Stimulated activated CD8-positive, alpha-beta memory T cell treated with anti-CD3 and anti-CD28 coated beads, Interleukin-4, amount 100 ng/mL, for 4 hours (primary cell): ENCODE measurements at places on chromosomes 11 and 22.
A peak's percentile ranks its signal among the peaks of the same experiment; 100 is the strongest.

DNA sequence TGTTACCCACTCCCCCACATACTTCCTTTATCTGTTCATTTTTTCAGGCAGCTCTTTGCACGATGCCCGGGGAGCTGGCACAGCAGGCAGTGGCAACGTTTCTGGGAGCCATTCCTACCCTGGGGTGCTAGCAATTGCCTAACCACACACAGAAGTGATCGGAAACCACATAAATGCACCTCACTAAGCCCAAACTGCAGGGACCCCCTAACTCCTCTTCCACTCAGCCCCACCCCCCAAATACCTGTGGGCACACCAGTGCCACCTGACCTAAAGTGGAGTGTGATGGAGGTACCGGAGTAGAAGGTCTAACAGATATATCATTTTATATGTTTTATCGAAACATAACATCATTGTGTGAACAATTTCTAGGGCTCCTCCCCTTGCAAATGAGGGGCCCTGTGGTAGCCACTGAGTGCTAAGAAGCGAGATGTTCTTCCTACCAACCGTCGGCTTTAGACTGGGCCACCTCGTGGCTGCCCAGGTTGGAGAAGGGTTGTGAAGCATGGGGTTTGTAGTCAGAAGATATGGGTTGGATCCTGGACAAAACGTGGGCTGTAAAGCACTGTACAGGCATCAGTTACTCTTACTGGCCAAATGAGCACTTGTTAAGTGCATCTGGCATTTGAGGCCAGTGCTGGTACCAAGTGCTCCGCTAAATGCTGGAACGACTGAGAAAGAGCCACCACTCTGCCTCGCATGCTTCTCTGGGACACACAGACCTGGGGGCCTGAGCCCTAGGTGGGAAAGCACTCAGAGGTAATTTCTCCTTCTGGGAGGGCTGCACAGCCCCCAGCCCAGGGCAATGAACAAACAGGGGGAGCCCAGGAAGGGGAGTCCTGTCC, 2.8 kb downstream of the MRGPRD start:
- no peak for DNase-seq

DNA sequence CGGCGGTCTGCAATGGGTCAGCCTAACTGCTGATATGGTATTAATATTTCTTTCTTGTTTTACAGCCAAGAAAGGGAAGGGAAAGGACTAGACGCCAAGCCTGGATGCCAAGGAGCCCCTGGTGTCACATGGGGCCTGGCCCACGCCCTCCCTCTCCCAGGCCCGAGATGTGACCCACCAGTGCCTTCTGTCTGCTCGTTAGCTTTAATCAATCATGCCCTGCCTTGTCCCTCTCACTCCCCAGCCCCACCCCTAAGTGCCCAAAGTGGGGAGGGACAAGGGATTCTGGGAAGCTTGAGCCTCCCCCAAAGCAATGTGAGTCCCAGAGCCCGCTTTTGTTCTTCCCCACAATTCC, 1.9 kb downstream of the MDK start:
- DNase-seq = no peak

- DNase-seq = no peak
Measured at GRCh38 chr11:64842851-64843685, 1.4 kb downstream of the CDC42BPG start.

DNA sequence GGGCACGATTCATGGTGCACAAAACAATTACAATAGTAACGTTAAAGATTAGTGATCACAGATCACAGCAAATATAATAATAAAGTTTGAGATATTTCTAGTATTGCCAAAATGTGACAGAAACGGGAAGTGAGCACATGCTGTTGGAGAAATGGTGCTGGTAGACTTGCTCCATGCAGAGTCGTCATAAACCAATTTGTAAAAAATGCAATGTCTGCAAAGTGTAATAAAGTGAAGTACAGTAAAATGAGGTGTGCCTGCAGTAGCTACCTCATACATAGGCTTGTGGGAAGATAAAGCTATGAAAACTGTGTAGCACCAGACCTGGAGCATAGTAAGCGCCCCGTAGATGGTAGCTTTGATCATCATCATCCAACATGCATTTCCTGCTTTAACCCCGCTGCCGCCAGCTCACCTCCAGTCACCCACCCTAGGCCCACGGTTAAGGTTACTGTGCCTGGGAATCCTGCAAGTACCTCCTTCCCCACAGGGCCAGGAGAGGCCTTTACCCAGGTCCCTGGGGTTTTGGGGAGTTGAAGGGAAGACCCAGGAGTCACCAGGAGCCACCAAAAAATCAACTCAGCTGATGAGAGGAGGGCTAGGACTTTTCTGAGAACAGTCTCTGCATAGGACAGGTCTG, 59.2 kb downstream of the MYO7A start:
- DNase-seq = no peak

DNA sequence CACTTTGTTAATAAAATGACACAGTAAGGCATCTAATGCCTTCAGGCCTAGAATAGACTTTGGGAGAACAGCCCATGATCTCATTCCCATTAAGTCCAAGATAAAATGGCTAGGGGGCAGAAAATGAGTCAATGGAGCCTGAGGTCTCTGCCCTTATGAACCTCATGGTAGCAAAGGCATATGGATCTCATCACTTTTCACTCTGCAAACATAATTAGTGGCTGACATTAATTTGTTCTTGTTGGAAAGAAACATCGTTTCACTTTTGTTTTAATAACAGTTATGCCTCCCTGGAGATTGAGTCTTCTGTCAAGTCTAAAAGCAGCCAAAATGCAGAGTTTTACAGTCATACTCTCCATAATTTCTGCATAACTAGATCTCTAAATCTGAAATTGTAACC, 111.8 kb upstream of the API5 start:
- no peak for DNase-seq

- DNase-seq = no peak
Measured at GRCh38 chr22:47090591-47091245, 328.3 kb downstream of the TBC1D22A start.

DNA sequence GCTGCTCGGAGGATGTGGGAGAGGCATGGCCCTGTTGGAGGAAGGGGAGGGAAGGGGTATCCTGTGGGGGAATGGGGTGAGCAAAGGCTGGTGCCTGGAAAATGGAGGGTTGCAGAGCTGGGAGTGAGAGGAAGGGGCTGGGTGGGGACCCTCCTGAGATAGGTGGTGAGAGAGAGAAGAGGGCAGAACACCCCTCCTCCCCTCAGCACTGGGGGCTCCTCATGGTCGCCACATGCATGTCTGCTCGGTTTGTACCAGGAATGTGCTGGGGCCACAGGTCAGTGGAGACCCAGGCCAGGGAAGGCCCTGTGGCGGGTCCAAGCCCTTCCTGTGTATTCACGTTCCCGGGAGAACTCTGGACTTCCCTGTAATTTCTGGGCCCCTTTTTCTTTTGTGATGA, 27.8 kb upstream of the ACR start:
- no peak for DNase-seq

- DNase-seq = no peak
Measured at GRCh38 chr11:124627546-124627945, 4.9 kb downstream of the TBRG1 start.

GRCh38 chr11:11020747-11021149, 162.9 kb upstream of the ZBED5 start:
- no peak for DNase-seq

- DNase-seq = no peak
Measured at GRCh38 chr11:119701591-119702549, 27.1 kb downstream of the NECTIN1 start.

- no peak for DNase-seq
Measured at GRCh38 chr11:13440100-13440855, 22.7 kb downstream of the BTBD10 start.

GRCh38 chr22:17057959-17058814, 26.6 kb upstream of the IL17RA start:
- peak; percentile 19 for DNase-seq

DNA sequence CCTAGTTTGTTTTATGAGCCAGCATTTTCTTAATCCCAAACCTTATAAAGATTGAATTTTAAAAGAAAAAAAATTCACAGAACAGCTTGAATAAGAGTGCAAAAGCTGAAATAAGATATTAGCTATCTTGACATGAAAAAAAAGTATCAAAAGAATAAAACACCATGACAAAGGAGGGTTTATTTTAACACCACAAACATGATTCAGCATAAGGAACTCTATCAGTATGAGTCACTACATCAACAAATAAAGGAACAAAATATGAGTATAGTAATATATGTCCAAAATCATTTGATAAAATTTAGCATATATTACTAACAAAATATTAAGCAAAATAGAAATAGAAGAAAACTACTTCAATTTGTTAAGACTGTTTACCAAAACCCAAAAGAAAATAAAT, 9.6 kb upstream of the LMO1 start:
- no peak for DNase-seq

DNA sequence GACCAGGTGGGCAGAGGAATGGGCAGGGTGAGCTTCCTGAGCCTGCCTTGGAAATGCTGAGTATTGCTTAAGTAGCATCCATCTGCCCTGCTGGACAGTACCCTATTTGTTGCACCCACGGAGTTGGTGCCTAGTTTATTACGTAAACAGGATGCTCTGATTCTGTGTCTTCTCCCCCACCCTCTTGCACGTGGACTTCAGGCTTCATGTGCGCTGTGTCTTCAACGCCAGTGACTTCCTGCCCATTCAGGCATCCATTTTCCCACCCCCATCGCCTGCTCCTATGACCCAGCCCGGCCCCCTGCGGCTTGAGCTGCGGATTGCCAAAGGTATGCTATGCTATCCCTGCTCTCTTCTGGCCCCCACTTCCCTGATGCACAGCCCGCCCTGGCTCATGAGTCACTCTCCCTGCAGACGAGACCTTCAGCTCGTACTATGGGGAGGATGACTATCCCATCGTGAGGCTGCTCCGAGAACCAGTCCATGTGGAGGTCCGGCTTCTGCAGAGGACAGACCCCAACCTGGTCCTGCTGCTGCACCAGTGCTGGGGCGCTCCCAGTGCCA, 5.7 kb downstream of the ZP1 start:
- DNase-seq = no peak

DNA sequence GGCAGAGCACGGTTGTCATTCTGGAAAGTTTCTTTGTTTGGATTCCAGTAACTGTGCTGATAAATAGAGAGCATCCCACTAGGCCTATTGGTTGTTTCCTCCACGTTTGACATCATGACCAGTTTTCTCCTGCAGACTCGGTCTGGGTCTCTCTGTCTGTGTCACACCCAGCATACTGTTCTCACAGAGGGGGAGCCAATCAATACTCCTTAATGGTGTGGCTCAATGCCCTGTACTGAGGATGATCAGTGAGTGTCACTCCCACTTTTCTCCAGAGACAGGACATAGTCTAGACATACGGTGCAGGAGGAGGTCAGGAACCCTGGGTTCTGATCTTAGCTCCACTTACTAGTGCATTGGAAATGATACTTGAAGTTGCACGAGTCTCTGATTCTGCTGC, 88.2 kb upstream of the BLID start:
- DNase-seq = no peak

DNA sequence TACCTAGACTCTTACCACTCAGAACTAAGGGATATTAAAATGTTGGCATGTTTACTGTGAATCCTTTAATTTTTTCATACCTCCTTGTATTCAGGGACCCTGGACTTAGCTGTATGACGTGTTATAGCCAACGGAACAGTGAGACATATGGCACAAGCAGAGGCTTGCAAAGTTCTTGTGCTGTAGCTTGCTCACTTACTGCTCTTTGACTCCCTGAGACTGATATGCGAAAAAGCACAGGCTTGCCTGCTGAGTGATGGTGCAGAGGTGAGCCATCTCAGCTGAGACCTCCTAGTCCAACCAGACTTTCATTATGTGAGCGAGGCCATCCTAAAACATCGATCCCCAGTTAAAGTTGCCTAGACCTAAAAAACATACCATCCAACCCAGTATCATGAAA, 811.0 kb downstream of the METTL15 start:
- no peak for DNase-seq

GRCh38 chr11:60847281-60847680, 5.4 kb downstream of the CCDC86 start:
- no peak for DNase-seq

- DNase-seq = no peak
Measured at GRCh38 chr22:46453829-46454503, 83.5 kb downstream of the CELSR1 start.

DNA sequence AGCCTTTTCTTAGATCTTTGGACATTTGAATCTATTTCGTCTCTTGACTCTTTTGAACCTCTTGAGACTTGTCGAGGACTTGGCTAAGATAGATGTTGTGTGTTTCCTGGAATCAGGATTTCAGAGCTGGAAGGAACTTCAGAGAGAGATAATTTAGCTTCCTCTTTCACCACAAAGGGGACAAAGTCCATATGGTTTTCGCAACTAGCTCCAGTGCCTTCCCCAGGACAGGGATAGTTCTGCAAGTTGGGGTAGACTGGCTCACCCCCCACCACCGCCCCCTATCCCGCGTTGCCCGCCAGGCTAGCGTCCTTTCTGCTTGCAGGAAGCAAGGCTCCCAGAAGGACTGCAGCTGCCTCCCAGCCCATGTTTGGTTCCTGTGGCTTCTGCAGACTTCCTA, 75.7 kb upstream of the MYO18B start:
- DNase-seq = no peak

DNA sequence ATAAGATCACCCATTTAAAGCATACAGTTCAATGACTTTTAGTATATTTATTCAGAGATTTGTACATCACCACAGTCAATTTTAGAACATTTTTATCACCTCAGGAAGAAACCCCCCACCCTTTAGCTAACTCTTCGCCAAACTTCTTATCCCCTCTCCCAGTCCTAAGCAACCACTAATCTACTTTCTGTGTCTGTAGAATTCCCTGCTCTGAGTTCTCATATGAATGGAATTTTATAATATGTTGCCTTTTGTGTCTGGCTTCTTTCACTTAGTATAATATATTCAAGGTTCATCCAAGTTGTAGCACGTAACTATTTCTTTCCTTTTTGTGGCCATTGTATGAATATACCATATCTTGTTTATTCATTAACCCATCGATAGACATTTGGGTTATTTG, 3.6 kb downstream of the ANKRD13D start:
- DNase-seq = no peak

DNA sequence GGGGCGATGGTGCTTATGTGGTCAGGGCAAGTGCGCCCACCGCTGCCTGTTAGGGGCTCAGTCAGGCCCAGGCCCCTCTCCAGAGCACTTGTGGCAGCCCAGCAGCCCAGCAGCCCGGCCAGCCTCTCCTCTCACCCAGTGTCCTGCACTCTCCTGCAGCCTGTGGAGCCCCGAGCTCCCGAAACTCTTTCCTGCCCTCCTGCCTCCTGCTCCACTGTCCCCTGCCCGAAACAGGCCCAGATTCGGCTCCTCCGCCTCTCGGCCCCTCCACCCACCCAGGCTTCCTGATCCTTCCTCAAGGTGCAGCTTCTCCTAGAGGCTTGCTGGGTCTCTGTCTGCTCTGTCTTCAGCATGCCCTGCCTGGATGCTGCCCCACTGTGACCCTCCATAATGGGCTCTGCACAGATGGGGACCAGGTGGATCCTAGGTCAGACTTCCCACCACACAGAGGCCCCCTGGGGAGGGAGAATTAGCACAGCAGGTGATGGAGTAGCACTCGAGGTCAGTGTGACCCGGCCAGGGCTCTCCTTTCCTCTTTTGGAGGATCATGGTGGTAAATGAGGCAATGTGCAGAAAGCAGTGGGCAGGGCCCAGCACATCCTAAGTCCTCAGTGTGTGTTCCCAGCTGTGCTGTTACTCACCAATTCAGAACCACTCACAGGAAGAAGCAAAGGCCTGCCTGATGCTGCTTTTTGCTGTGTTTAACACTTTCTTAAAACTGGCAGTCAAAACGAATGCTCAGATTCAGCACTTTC, 18.6 kb upstream of the NAP1L4 start:
- no peak for DNase-seq

- DNase-seq = no peak
Measured at GRCh38 chr11:8566613-8567210, 27.3 kb downstream of the STK33 start.

GRCh38 chr11:38711110-38711509, 2113.1 kb upstream of the RAG2 start:
- DNase-seq = no peak

- DNase-seq = no peak
Measured at GRCh38 chr11:123382555-123383074, 47.5 kb upstream of the GRAMD1B start.
